Activated naive CD8-positive, alpha-beta T cell treated with anti-CD3 and anti-CD28 coated beads for 36 hours (primary cell): ENCODE measurements at places on chromosomes 3 and 15. TPM values are rescaled to one million over a fixed set of nuclear protein-coding genes. Genes with fewer than 3 reads are reported as not detected.

Gene TBC1D5
- 48.5 TPM for total RNA-seq

- no peak overlapping the region for H3K27ac ChIP-seq
- H3K4me1 ChIP-seq = no peaks in the 10 kb centered on the region
- DNase-seq = no peak
- no peaks in the 10 kb centered on the region for H3K36me3 ChIP-seq
- H3K27me3 ChIP-seq = no peaks in the 10 kb centered on the region
- H3K4me3 ChIP-seq = no peak overlapping the region
These were observed 96.1 kb downstream of the TOP2B start for GRCh38 chr3:25568525-25569078.

- DNase-seq = no peak
- H3K27ac ChIP-seq = no peak overlapping the region
- H3K27me3 ChIP-seq = no peaks in the 10 kb centered on the region
- no peak overlapping the region for H3K4me3 ChIP-seq
- H3K4me1 ChIP-seq = peaks cover 38% of the 10 kb centered on the region
- peaks cover 45% of the 10 kb centered on the region for H3K36me3 ChIP-seq
These were observed 4.4 kb downstream of the FAH start for GRCh38 chr15:80157215-80157614.

DNA sequence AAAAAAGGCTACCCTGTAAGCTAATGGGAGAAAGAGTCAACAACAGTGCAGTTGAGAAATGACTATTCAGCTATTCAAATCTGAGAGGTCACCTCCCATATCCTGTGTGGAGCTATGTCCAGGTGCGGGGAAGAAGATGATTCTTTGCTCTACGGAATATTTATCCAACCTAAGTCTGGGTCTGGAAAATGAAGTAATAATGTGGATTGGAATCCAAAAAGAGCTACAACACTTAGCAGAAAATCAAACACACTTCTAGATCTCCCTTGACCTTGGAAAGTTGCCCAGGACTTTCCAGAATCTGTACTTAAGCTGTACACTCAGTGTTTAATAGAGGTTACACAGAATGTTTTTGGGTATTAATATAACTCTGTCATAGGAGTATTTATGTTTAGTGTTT is 251.9 kb downstream of the NAALADL2 start:
- no peak overlapping the region for H3K4me3 ChIP-seq
- H3K4me1 ChIP-seq = no peaks in the 10 kb centered on the region
- H3K27ac ChIP-seq = no peak overlapping the region
- no peaks in the 10 kb centered on the region for H3K36me3 ChIP-seq
- no peaks in the 10 kb centered on the region for H3K27me3 ChIP-seq
- DNase-seq = no peak

DNA sequence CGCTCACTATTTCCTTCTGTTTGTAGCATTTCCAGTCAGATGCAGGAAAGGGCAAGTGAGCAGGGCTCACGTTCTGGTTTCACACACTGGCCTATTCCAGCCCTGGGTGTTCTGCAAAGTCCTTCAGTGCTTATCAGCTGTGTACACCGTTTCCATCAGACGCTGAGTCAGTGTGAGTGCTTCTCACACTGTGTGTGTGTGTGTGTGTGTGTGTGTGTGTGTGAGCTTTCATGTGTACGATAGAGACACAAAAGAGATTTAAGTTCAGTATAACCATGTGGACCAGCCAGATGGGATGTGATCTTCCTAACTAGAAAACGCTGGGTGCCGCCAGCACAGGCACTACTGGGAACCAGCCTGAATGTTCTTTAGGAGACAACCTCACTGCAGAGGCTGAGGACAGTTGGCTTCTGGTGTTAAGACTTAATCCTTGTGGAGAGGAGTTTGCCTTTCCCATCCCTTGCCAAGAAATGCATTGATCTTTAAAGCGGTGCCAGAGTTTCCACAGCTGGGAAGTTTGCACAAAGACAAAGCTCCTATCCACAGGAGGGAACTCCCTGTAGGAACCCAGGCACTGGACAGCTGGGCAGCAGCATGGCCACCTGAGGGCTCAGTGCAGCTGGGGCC is 3.9 kb upstream of the CHSY1 start:
- no peak overlapping the region for H3K27ac ChIP-seq
- H3K4me1 ChIP-seq = peaks cover 34% of the 10 kb centered on the region
- H3K27me3 ChIP-seq = peaks cover 9% of the 10 kb centered on the region
- DNase-seq = no peak
